ENCODE measurements at places on chromosomes 11 and 22.
A peak's percentile ranks its signal among the peaks of the same experiment; 100 is the strongest.

DNA sequence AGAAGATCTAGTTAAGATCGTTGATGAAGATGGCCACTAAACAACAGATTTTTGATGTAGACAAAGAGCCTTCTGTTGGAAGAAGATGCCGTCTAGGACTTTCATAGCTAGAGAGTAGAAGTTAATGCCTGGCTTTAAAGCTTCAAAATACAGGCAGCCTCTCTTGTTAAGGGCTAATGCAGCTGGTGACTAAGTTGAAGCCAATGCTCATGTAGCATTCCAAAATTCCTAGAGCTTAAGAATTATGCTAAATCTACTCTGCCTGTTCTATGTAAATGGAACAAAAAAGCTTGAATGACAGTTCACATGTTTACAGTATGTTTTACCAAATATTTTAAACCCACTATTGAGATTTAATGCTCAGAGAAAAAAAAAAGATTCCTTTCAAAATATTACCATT is 492.6 kb downstream of the CNTN5 start:
- DNase-seq: no peak

GRCh38 chr11:70265341-70265740 is 5.1 kb upstream of the PPFIA1 start:
- DNase-seq: no peak

DNA sequence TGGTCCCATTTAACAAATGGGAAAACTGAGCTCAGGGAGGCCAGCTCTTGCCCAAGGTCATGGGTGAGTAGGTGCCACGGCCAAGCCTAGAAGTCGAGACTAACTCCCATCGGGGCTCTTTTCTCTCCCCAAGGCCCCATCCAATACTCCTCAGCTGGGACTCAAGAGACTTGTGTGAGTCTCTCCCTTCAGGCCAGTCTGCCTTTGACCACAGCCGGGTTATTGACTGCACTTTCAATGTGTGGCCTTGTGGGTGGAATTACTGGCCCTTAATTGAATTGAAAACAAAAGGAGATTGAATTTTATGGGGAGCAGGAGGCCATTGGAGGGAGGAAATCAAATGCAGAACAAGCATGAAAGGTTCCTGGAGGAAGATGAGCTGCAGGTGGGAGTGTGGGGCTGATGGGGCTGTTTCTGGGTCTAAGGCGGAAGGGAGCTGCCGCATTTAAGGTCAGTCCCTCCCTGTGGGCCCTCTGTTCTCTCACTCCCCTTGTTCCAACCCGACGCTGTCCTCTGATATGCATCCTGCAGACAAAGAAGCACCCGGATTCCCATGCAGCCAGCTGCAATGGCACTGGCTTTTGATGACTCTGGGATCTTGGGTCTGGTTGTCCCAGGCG is 552.8 kb downstream of the MIAT start:
- no peak for DNase-seq

GRCh38 chr11:26473216-26474194 is 98.6 kb downstream of the MUC15 start:
- peak; percentile 4 for DNase-seq

DNA sequence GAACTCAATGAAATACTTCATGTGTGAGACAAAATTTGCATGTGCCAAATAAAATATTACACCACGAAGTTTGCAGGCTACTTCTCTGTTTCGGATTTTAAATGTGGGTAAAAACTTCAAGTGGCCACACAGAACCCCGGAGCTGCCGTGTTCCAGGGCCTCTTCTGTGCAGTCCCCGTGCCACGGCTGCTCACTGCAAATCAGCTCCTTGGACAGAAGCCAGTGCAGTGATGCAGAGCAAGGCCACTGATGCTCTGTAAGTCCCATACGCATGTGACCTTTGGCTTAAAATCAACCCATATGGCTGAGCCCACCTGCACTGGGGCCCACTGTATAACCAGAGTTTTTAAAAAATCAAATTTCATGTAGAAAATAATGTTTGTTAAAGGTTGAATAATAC is 1309.4 kb downstream of the TBC1D22A start:
- DNase-seq: no peak

DNA sequence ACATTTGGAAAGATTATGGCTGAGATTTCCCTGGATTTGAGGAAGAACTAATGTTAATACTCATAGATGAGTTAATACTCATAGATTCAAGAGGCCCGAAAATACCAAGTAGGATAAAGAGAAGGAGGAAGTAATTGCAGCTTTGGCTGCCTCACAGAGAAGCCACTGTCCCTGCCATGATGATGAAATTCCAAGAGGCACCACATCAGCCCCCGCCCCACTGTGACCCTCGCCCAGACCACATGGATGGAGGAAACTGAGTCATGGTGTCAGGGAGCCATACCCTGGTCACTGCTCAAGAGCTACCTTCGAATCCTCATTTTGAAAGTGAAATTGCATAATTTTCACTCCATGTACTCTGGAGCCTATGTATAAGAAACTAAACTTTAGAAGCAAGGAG is 92.9 kb upstream of the SLC22A12 start:
- no peak for DNase-seq

GRCh38 chr11:59173080-59173963 is 1.4 kb downstream of the DTX4 start:
- no peak for DNase-seq

DNA sequence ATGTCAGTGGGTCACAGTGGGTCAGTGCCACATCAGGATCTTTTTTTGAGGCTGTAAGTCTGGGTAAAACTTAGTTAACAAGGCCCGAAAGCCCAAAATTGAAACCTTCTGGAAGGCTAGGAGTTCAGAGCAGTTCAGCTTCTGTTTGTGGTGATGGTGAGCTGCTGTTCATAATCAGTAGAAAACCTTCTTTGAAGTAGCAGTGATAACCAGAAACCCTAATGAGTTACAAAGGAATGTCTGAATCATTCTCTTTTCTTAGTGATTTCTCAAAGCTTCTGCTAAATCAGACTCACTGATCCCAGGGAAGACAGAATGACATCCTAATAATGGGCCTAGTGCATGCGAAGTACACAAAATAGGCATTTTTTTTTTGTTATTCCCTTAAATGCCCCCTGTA is 124.7 kb downstream of the PARVA start:
- DNase-seq: no peak

GRCh38 chr11:109222761-109223160 is 199.2 kb upstream of the C11orf87 start:
- DNase-seq: no peak

- no peak for DNase-seq
Measured at GRCh38 chr11:104645261-104646222, 252.7 kb downstream of the CASP12 start.

- no peak for DNase-seq
Measured at GRCh38 chr11:77474684-77475060, 778 bp upstream of the PAK1 start.

- DNase-seq: no peak
Measured at GRCh38 chr11:72653649-72654048, 20.6 kb downstream of the PDE2A start.

- no peak for DNase-seq
Measured at GRCh38 chr11:94545264-94546161, 1.8 kb downstream of the FUT4 start.

DNA sequence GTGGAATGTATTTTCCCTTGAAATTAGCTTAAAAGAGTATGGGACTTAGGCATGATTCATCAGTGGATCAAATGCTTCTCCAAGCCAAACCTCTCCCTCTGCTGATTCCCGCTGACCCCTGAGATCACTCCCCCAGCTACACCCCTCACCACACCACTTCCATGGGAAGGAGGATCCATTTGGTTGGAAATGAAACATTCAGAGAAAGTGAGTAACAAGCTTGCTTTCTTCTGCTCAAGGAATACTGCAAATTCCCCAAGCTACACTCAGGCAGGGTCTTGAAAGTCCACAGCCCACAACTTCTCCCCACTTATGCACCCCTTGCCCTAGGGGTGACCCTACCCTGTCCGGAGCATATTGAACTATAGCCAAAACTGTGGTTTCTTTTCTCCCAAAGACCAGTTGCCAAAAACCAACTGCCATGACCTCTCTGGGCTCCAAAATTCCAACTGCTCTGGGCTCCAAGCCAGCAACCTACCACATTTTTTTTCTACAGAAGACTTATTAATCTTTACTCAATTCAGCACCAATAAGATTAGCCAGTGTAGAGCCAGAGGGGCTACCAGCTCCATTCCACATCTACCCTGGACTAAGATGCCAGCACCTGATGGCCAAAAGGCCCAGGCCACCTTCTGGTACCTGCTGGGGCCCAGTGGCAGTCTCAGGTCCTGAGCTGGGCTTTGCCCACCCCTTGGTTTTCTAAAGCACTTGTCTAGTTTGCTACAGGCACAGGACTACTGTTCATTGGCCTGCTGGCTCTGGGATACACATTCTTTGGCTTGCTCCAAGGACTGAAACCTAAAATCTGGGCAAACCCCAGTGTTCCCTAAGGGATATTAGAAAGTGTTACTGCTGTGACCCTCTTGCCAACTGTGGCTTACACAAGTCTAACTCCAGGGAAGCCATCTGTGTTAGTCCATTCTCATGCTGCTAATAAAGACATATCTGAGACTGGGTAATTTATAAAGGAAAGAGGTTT is 101.1 kb downstream of the MICAL3 start:
- DNase-seq: no peak
